ENCODE measurements at places on chromosomes 6 and 20. TPM values are rescaled to one million over a fixed set of nuclear protein-coding genes. Genes with fewer than 3 reads are reported as not detected.

Gene ALDH8A1
- total RNA-seq = 1.2 TPM

Gene LAMA4
- 334 TPM for total RNA-seq

Gene AIF1
- total RNA-seq = 9.4 TPM

Gene TIAM2
- 17.0 TPM for total RNA-seq

Gene ARFGEF2
- total RNA-seq = 41.2 TPM

Gene LAMA2
- total RNA-seq = 153 TPM

Gene ASIP
- total RNA-seq = not detected

Gene SLC17A2
- not detected for total RNA-seq

Gene SPACA1
- not detected for total RNA-seq

Gene LGSN
- total RNA-seq = not detected

Gene TFAP2D
- total RNA-seq = not detected

Gene TRERF1
- 8.6 TPM for total RNA-seq

Gene HRH3
- not detected for total RNA-seq

Gene HLA-DMB
- 17.2 TPM for total RNA-seq

Gene ID4
- total RNA-seq = 158 TPM

Gene CD93
- 24.5 TPM for total RNA-seq

Gene AKAP7
- total RNA-seq = 8.9 TPM

Gene APCDD1L
- total RNA-seq = 1.6 TPM

Gene CYP21A2
- 0.33 TPM for total RNA-seq

Gene PBOV1
- total RNA-seq = not detected

Gene AURKA
- 0.66 TPM for total RNA-seq

Gene DLL1
- 3.7 TPM for total RNA-seq

Gene VSTM2L
- total RNA-seq = 11.1 TPM

Gene MOXD1
- total RNA-seq = 15.0 TPM

Gene PLEKHG1
- 11.5 TPM for total RNA-seq

Gene HTR1E
- 0.17 TPM for total RNA-seq

Gene E2F1
- total RNA-seq = 5.0 TPM

Gene TAF4
- 12.0 TPM for total RNA-seq

Gene IDH3B
- total RNA-seq = 115 TPM

Gene RNF144B
- total RNA-seq = 12.8 TPM

Gene CST5
- total RNA-seq = 1.4 TPM

Gene TGM2
- 385 TPM for total RNA-seq

Gene SNX9
- 94.7 TPM for total RNA-seq

Gene SLC52A3
- not detected for total RNA-seq

Gene HFE
- total RNA-seq = 5.0 TPM

Gene SLC26A8
- total RNA-seq = not detected

Gene SSTR4
- total RNA-seq = not detected

Gene CCHCR1
- 5.8 TPM for total RNA-seq

Gene CRYBG1
- total RNA-seq = 3.9 TPM

Gene GJA1
- total RNA-seq = 502 TPM

Gene SLC29A1
- total RNA-seq = 142 TPM
